ENCODE measurements at places on chromosomes 12 and 14.

DNA sequence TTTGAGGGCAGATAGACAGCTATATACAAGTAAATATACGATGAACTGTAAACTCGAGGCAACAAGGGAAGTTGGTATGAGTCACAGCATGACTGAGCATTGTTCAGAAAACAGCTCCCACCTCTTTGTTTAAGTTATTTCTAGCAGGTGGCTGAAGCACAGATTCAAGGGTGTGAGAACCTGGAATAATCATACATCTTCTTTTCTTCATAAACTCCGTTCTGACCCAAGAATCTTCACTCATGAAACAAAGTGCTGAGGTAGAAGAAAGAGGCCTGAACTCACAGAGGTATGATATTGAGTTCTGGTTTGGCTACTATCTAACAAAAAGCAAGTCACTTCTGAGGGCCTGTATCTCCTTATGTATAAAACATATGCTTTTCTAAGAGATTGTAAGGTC, 364.1 kb upstream of the KITLG start:
- DNase-seq: no peak

DNA sequence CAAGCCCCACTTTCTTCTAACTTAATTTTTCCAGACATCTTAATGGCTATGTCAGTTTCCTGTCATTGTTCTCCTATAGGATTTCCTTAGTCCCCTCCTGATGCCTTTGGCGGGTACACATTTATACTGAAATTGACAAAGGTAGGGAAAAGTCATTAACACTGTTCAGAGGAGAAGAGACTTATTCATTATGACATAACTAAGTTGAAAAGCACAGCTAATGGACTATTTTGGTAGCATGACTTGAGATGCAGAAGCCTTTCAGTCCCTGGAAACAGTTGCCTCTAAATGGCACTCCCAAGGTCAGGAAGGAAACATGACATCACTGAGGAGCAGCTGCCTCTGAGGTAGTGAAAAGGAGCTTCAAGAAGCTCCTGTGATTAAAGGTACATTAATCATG, 317.5 kb upstream of the KITLG start:
- no peak for DNase-seq

DNA sequence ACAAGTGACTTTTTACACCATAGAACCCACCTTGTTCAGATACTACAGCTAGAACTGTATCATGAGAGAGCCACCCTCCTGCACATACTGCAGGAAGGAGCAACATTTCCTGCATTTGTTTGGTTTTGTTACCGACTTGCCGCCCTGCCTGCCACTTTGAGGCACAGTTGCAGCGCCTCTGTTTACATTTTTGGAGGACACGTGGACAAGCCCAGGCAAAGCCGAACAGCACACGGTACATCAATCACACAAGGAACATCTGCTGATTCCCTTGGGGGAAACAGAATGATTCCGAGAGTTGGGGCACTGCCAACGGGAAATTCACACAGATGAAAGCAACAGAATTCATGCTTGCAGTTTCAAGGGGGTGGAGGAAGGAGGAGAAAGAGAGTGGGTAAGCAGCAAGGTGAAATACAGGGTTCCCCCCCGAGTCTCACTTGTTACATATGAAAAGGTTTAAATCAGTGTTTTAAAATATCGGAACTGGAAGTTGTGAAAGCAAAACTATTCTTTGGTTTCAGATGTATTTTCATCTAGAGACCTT, 110.7 kb downstream of the BTG1 start:
- DNase-seq: peak; percentile 24

DNA sequence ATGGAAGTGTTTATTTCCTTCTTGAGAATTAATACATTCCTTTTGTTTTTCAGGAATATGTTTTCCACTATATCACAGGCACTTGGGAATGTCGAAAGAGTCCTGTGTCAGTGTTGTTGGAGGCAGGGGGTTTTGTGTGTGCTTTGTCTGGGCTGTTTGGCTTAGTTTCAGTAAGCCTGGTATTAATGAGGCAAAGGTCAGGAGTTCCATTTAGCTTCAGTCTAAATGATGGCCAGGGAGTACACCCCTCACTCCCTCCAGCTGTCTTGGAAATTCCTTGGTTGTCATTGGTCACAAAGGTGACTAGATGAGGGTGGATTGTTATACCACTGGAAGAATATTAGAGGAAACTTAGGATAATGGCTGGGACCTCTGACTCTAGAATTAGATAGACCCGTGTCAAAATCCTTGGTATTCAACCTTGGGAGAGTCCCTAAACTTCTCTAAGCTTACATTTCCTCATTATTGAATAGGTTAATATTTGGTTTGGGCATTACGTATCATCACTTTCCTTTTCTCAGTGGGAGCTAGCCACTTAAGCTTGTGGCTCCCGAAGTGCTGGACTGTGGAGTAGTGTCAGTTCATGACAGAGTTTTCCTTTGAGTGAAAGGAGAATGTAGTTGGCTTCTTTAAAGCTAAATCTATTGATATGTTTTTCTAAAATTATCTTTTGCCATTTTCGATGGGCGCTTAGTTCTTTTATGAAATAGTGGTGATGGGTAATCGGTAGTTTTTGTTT, 5.2 kb downstream of the FRS2 start:
- DNase-seq: no peak
